ENCODE measurements at places on chromosomes 16 and 17.

DNA sequence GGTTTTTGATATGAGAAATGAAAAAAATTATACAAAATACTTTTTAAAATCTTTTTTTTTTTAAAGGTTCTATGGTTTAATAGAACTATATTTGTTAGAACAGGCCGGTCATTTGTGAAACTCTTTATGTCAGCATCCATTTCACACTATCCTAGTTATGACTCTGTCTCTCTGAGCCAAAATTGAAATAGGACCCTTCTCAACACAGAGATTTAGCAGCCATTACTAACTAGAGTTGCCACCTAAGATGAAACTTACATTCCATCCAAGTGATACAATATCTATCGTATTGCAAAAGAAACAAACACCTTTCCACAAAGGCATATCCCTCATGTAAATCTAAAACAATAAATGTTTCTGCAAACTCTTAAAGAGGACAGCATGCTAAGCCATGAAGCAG is 249.8 kb downstream of the CDH11 start:
- no peak for DNase-seq

GRCh38 chr16:10675216-10675615 is 19.5 kb downstream of the TEKT5 start:
- no peak for DNase-seq

- no peak for DNase-seq
Measured at GRCh38 chr16:76309639-76310335, 32.6 kb downstream of the CNTNAP4 start.

- DNase-seq = no peak
Measured at GRCh38 chr17:21072745-21073197, 30.0 kb upstream of the USP22 start.

- no peak for DNase-seq
Measured at GRCh38 chr16:88817785-88818574, 6.3 kb upstream of the APRT start.

Data from activated effector memory CD4-positive, alpha-beta T cell treated with anti-CD3 and anti-CD28 coated beads, Interleukin-2, amount 50 U/mL, for 16 hours (primary cell).